ENCODE measurements at places on chromosomes 4 and X. TPM values are rescaled to one million over a fixed set of nuclear protein-coding genes. Genes with fewer than 3 reads are reported as not detected.

The P2RY8 gene
- total RNA-seq, result not detected

DNA sequence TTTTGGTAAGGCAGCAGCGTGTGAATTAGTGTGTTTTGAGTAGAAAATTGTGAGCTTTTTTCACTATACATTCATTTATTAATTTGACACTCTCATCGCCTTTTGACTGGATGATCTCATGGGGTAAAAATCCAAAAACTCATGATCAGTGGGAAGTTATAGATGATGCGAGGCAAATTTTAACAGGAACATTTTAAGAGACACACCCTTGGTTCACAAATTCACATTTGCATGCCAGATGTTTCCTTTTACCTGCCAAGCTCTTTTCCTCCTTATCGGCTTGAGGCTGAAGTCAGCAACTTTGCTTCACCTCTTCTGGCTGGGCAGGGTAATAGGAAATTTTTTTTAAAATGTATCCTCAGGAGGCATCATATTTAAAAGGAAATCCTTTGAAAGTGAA, 318.0 kb upstream of the HS3ST1 start:
- no peaks in the 10 kb centered on the region for H3K27me3 ChIP-seq
- no peaks in the 10 kb centered on the region for H3K36me3 ChIP-seq
- DNase-seq, result no peak
- no peak overlapping the region for H3K4me3 ChIP-seq

The GATA1 gene
- total RNA-seq, result not detected

DNA sequence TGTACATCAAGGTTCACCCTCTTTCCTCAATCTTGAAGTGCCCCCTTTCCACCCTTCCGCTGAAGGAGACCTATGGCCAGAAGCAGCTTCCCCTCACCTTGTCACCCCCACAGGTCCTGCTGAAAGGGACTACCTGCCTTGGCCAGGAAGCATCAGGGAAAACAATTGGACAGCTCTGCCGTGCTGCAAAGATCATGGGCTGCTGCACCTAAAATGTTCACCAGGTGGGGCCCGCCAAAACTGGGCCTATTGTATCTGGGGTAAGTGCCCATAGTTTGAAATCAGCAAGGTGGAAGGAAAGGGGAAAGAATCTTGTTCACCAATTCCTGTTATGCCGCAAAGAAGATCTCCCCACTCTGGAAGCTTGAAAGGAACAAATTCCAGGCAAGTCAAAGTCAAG, 18.4 kb downstream of the GRIA3 start:
- no peaks in the 10 kb centered on the region for H3K36me3 ChIP-seq
- no peak for DNase-seq
- no peaks in the 10 kb centered on the region for H3K4me1 ChIP-seq
- H3K27ac ChIP-seq, result no peak overlapping the region
- no peaks in the 10 kb centered on the region for H3K27me3 ChIP-seq

DNA sequence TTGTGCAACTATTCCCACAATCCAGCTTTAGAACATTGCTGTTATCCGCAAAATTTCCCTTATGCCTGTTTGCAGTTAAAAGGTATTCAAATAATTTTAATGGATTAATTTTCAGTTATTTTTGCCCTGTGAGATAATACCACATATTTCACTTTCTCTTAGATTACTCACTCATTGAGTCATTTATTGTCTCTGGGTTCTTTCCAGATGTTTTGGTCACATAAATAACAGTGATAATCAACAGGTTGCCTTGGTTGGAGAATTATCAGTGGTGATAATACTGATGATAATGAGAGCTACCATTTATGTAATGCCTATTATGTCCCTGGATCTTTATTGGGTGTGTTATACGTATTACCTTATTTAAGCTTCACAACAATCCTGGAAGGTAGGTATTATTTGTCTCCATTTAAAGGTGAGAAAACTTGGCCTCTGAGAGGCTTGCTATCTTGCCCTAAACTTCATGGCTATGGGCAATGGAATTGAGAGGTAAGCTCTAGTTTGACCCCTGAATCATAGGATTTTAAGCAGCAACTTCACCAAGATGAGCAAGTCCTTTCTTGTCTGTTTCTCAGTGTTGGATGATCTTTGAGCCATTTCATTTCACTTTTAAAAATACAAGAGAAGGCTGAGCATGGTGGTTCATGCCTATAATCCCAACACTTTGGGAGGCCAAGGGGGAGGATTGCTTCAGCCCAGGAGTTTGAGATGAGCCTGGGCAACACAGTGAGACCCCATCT, 87.4 kb downstream of the KIT start:
- H3K27me3 ChIP-seq, result no peaks in the 10 kb centered on the region
- no peak overlapping the region for H3K27ac ChIP-seq
- H3K36me3 ChIP-seq, result no peaks in the 10 kb centered on the region
- H3K4me3 ChIP-seq, result no peak overlapping the region

- no peak for DNase-seq
- H3K4me1 ChIP-seq, result peaks cover 8% of the 10 kb centered on the region
- H3K27me3 ChIP-seq, result peaks cover 92% of the 10 kb centered on the region
- no peaks in the 10 kb centered on the region for H3K36me3 ChIP-seq
Observed at GRCh38 chr4:110625576-110626257, 2.8 kb upstream of the PITX2 start.

The STK32B gene
- total RNA-seq, result 7.8 TPM

The PGAM4 gene
- not detected for total RNA-seq

The AMOT gene
- total RNA-seq, result 2.7 TPM

GRCh38 chr4:99927566-99927965, 18.9 kb downstream of the DNAJB14 start:
- no peaks in the 10 kb centered on the region for H3K36me3 ChIP-seq
- no peak overlapping the region for H3K4me3 ChIP-seq
- H3K27ac ChIP-seq, result no peak overlapping the region
- DNase-seq, result no peak
- H3K27me3 ChIP-seq, result no peaks in the 10 kb centered on the region
- H3K4me1 ChIP-seq, result no peaks in the 10 kb centered on the region

DNA sequence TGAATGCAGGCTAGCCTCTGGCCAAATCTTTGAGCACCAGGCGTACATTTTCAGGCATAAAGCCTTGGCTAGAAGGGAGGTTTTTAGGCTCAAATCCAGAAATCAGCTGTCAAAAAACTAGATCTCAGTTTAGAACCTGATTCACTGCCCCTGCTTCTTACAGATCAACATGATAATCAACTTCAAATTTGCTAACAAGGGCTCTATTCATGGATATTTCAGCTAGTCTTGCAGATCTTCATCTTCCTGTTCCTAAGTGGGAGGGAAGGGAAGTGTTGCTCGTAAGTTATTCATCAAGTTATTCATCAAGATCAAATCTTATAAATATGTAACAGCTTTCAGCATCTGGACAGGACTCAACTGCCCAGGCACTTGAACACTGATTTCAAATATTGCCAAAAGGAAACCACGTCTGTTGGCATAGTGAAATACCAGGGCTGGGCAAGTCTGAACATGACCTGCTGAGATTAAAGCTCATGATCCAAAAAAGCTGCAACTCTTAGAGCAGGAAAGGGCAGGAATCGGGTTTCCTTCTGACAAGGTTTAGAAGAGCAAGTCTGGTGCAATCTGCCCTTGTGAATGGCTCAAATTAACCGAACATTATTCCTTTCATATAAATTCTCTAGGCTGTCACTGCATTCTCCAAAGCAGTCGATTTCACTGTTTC, 200.3 kb downstream of the PDGFC start:
- DNase-seq, result peak; percentile 88
- H3K4me3 ChIP-seq, result no peak overlapping the region
- peak overlapping the region; percentile 77 for H3K27ac ChIP-seq
- no peaks in the 10 kb centered on the region for H3K36me3 ChIP-seq
- no peaks in the 10 kb centered on the region for H3K27me3 ChIP-seq

GRCh38 chr4:98482847-98483806, 175.3 kb downstream of the TSPAN5 start:
- H3K36me3 ChIP-seq, result no peaks in the 10 kb centered on the region
- H3K4me3 ChIP-seq, result no peak overlapping the region
- peak; percentile 51 for DNase-seq
- H3K4me1 ChIP-seq, result peaks cover 22% of the 10 kb centered on the region
- H3K27ac ChIP-seq, result peak overlapping the region; percentile 65

The PRICKLE3 gene
- total RNA-seq, result 15.0 TPM

All from endothelial cell of umbilical vein (primary cell).